ENCODE measurements at places on chromosomes 7 and 10. TPM values are rescaled to one million over a fixed set of nuclear protein-coding genes. Genes with fewer than 3 reads are reported as not detected.

Gene PPP1R3A
- total RNA-seq = not detected

Gene OPN1SW
- not detected for total RNA-seq

Gene XRCC2
- total RNA-seq = 0.33 TPM

Gene ZMYND11
- 18.1 TPM for total RNA-seq

Gene NPTX2
- 0.09 TPM for total RNA-seq

Gene TCAF2
- total RNA-seq = 2.3 TPM

Gene PTPN20
- total RNA-seq = 1.4 TPM

DNA sequence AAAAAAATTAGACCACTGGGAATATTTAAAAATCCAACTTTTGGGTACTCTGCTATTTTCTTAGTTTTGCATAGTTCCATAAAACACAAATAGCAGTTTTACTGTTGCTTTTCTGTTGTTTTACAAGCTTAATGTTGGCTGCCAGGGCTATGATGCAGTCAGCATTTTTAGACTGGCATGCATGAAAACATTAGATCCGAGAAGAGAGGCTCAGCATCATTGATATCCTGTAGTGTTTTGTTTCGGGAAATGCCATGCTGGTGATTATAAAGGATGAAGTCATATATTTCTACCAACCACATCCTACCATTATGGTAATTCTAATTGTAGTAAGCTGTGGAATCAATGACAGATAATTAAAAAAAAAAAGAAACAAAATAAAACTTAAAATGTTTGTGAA, 104.6 kb downstream of the MBL2 start:
- DNase-seq = no peak

GRCh38 chr10:63421591-63421990, 44.2 kb downstream of the JMJD1C start:
- no peak for DNase-seq

DNA sequence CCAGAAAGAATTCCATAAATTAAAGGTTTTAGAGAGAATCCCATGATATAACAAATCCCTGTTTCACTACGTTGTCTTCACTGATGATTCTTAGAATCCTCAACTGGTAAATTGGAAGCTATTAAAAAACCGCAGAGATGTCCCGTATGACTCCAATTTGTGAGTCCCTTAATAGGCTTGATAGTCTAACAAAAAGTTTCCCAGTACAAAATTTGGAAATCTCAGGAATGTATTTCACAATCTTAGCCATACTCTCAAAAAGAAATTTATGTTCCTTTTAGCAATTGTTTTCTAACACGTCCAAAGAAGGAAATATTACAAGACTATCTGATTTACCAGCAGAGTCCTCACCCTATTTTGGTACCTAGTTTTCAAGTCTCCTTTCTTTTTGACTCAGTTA, 2.5 kb downstream of the TES start:
- no peak for DNase-seq

DNA sequence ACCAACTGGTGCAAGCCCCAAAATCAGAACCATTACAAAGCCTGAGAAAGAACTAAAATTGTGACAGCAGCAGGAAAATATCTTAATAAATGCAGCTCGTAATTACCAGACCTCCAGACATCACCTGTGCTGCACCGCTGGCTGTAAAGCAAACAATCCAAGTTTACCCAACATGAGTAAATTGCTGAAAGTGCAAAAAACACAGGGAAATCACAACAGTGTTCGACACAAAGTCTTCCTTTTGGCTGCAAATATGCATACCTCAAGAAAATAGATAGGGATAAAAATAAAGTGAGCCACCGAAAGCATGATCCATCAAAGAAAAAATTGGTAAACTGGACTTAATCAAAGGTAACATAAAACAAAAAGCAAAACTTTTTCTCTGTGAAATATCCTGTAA, 101.7 kb downstream of the SLC16A9 start:
- DNase-seq = no peak

GRCh38 chr10:27949528-27950241, 49.2 kb downstream of the ODAD2 start:
- DNase-seq = no peak

DNA sequence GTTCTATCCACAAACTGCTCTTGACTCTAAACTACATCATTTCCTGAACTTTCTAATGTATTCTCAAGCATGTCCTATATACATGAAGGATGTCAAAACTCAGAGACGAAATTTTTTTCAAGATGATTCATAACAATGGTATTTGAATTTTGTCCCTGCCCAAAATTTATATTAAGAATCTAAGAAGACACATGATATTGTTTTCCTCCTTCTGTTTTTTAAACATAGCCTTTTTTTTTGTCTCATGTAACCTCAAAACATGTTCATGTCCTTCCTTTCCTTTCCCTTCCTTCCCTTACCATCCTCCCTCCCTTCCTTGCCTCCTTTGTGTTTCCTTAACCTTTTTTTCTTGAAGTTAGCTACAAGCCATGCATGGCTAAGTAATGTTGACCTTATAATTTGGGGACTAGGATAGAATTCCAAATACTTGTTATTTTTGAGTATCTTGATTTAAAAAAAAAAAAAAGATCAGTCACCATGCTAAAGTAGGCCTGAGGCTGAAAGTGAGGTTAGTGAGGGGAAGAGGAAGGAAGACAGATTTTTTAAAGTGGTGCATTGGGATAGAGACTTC, 163.0 kb downstream of the SUGCT start:
- DNase-seq = no peak

GRCh38 chr7:226281-226895, 34.0 kb downstream of the FAM20C start:
- no peak for DNase-seq

Data from liver (tissue), 10 donors.